Inflammatory macrophage treated with lipopolysaccharide for 4 hours (primary cell): ENCODE measurements at places on chromosomes 7 and 10.

- no peak for DNase-seq
Observed at GRCh38 chr10:6321880-6322279, 119.1 kb downstream of the PFKFB3 start.

DNA sequence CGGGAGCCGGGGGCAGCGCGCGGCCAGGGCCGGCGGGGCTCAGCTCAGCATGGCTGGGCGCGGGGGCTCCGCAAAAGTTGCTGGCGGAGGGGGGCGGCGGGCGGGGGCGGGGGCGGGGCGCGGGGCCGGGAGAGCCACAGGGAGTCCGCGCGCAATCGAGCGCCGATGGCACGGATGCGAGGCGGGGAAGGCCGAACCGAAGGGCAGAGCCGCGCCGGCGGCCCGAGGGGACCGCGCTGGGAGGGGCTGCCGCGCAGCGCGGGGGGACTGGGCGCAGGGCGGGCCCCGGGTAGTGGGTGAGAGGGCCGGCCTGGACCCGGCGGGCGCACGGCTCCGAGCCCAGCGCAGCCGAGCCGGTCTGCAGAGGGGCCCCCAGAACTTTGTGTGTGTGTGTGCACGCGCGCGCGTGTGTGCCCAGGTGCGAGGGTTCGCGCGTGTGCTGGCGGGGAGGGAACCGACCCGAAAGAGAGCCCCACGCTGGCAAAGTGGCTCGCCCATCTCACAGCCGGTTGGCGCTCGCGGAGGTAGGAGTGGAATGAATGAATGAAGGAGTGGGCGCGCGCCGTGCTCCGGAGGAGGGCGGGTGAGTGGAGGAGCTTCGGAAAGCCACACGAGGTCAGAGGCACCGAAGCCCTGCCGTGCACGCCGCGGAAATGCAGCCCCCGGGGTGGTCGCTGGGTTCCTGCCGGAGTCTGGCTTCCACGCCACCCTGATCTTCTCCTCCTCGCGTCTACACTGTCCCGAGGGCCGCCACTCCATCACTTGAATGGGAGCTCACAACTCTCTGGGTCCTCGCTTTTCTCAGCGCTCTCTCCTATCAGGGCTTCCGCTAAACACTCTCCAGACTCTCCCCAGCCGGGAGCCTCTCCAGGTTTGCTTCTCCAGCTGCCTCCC lies at the start of gene HIPK2:
HIPK2 (minus strand) TSS at position 51 of the 894 bp plus-strand sequence. CDS start 375 bp downstream, outside the sequence.
- peak; percentile 71 for DNase-seq

GRCh38 chr7:65804887-65805286 lies 68.0 kb upstream of the VKORC1L1 start:
- DNase-seq = no peak

DNA sequence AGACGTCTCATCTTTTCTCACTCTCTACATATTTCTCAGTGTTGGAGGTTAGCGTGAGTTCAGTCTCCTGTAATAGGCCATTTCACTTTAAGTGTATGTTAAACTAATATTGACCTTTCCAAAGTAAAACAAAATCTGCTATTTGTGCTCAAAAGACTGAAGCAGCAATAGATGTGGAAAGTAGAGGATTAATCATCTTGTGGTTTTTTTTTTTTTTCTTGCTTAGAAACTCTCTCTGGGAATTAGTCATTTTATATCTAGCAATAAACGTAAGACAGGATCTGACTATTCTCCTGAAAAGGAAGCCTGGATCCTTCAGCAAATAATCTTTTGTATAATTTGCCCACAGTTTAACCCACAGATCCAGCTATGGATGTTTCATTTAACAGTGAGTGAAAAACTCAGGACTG lies 81.7 kb downstream of the NRP1 start:
- DNase-seq = peak; percentile 21

DNA sequence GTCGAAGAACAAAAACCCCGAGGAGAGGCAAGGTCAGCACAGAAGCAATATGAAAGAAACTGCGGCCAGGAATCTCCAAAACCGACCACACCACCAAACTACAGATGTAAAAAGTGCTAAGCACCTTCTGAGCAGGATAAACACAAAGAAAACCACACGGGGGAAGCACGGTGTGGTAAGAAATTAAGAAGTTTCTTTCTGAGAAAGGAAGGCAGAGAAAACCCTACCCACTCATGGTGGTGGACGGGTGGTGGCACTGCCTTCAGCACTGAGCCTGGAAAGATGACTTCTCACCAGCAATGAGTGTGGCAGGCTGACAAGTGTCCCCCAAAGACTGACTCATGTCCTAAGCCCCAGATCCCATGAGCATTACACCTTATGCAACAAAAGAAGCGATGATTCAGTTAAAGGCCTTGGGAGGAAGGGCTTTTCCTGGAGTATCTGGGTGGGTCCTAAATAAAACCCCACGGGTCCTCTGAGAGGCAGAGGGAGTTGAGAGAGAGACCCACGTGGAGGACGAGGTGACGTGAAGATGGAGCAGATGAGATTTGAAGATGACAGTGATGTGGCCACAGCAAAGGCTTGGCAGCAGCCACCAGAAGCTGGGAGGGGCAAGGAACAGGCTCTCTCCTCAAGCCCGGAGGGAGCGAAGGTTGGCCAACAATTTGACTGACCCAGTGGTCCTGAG lies 124.9 kb downstream of the DLG5 start:
- DNase-seq = no peak

- DNase-seq = no peak
Observed at GRCh38 chr10:21304198-21304597, 221.3 kb downstream of the SKIDA1 start.

- DNase-seq = no peak
Observed at GRCh38 chr7:138126928-138127327, 50.7 kb downstream of the AKR1D1 start.

- peak; percentile 76 for DNase-seq
Observed at GRCh38 chr10:104417637-104418292, 64.1 kb downstream of the CFAP58 start.

DNA sequence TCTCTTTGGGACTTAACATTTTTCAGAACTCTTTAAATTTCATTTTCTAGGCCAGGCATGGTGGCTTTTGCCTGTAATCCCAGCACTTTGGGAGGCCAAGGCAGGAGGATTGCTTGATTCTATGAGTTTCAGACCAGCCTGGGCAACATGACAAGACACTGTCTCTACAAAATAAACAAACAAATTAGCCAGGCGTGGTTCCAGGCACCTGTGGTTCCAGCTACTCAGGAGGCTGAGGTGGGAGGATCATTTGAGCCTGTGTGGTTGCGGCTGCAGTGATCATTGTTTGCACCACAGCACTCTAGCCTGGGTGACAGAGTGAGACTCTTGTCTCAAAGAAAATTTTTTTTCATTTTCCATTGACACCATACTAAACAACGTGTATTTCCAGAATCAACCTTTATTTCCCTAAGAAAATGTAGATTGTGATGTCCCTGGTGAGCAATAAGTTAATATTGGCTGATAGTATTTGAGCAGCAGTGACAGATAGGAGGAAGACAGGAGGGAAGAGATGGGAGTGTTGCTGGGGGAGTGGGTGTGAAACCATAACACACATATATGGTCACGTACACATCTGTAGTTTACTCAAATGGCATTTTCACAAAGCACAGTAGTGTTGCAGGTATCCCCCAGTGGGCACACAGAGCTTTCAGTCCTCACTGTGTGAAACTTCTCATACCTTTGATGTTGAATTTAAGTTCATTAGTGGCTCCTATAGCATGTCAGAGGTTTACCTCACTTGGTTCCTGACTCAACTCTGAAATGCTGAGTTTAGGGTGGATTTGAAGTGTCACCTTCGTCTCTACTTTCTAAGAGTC lies 205.6 kb downstream of the AUTS2 start:
- no peak for DNase-seq

- peak; percentile 11 for DNase-seq
Observed at GRCh38 chr7:92584953-92585352, 5.2 kb downstream of the FAM133B start.

DNA sequence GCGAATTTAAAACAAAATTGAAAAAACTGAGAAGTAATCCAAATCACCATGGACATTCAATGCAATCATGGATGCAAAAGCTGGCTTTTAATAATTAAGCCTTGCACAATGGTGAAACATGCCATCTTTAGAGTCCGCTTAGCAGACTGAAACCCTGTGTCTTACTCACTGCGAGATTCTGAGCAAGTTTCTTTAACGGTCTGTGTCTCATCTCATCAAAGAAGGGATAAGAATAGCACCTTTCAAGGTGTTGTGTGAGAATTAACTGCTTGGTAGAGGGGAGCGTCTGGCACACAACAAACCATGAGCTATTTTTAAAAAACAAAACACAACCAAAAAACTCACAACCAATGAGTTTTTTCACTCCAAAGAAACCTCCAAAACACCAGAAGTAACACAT lies 21.4 kb downstream of the ACBD7 start:
- no peak for DNase-seq

DNA sequence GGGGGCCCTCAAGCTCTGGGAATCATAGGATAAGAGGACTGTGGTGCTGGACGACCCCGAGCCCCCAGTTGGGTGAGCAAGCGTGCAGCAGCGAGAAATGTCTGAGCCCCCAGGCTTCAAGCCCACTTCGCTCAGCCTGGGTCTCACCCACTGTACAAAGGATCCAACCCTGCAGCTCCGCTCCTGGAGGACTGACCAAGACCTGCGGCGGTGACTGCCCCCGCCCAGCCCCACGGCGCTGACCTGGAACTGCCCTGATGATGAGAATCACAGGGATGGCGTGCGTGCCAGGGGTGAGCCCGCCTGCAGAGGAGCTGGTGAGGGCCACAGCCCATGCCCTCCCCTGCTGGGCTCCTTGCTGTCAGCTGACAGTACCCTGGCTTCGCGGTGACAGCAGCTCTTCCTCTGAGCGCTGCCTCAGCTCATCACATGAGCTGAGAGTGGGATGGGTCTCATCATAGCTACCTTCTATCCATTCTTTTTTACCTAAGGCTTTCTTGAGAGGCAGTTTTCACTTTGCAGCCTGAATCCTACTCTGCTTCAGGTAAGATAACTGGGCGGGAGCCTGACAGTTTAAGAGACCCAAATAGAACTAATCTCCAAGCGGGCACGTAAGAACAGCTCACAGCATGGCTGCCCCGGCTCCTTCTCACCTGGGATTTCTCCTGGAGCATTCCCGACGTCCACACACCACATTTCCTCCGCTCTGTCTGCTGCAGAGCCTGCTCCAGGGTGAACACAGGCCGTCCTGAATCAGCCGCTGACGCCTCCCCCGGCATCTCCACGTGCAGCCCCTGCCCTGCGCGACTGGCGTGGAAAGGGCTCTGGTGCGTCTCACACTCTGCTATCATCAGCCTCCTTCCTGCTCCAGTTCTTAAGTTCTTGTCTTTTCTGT lies 329.9 kb downstream of the PTPRN2 start:
- DNase-seq = no peak

GRCh38 chr7:4025210-4025609 lies 656.9 kb upstream of the FOXK1 start:
- no peak for DNase-seq

DNA sequence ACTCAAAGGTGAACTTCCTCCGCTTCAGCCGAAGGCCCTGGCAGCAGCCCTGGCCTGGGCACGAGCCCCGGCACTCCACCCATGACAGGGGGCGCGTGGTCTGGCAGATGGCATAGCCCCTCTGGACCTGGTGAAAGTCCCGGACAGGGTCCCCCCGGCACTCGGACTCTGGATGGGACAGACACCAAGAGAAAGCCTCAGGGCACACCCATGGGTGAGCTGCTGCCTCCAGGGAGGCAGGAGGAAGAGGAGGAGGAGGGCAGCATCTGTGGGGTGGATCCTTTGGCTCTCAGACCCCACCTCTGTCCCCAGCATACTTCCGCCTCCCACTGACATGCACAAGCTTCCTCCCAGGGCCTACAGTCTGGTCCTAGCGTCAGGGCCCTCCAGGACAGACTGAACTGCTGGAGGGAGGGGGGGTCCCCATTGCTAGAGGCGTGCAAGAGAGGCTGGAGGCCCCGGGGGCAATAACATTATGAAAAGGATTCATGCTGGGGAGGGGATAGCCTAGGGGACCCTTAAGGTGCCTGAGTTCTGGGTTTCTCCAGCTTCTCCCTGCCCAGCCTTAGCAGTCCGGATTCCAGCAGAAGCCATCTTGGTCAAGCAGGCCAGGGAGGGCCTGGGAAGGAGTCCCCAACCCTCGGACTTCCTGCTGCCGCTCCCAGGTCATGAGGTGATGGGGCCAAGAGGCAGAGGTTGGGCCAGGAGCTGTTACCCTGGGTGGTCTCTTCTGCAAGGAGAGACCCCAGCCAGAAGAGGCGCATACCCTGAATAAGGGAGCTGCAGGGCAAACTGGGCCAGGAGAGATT lies 169.3 kb downstream of the LCOR start:
- no peak for DNase-seq

DNA sequence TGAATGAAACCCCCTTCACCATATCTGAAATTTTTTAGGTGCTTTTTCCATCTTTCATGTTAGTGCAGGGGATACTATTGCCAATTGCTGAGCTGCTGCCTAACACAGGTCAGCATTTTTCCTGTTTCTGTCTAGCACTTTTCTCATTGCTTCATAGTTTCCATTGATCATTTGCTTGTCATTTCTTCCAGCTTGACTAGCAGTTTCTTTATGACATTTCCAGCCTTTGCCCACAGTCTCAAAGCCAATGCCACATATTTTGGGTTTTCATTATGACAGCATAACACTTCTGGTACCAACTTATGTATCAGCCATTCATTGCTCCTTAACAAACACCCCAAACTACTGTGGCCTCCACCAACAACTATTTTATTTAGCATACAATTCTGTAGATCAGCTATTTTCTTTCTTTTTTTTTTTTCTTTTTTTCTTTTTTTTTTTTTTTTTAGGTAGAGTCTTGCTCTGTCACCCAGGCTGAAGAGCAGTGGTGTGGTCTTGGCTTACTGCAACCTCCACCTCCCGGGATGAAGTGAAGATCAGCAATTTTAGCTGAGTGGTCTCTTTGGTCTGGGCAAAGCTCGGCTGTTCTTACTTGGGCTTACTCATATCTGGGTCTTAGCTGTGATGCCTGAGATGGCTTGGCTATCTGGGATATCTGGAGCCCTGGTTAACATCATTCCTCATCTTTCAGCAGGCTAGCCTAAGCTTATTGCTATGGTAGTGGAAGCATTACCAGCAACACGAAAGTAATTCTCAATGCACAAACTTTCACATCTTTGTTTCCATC lies 102.3 kb downstream of the EPC1 start:
- peak; percentile 6 for DNase-seq

- DNase-seq = peak; percentile 65
Observed at GRCh38 chr7:30027065-30027456, 559 bp upstream of the FKBP14 start.

- DNase-seq = peak; percentile 89
Observed at GRCh38 chr10:33661580-33662336, 327.3 kb upstream of the NRP1 start.

GRCh38 chr10:6036861-6037321 lies 25.3 kb downstream of the IL2RA start:
- no peak for DNase-seq

DNA sequence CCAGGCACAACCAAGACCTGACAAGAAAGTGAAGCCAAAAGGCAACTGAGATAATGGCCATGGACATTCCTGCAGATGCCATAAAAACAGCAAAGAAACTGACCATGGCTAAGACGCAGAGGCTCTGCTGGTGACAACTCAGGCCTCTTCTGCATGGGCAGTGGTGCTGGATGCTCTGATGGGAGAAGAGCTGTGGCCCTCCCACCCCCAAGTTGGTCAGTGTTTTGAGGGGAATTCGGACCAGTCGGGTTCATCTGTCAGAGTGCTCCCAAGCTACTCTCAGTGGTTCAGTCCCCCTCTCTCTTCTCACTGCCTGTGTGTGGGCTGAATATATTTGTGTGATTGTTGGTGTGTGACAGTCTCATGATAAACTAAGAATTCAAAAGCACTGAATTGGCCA lies 79.0 kb upstream of the GPR26 start:
- no peak for DNase-seq

GRCh38 chr7:116674508-116675173 lies 2.6 kb downstream of the MET start:
- no peak for DNase-seq
